ENCODE measurements at places on chromosomes 3 and 15.

- DNase-seq: no peak
These were observed 3.2 kb upstream of the HEG1 start for GRCh38 chr3:125058959-125059358.

GRCh38 chr15:75348562-75349350 lies 1.9 kb downstream of the NEIL1 start:
- DNase-seq: peak; percentile 24

- no peak for DNase-seq
These were observed 319 bp downstream of the LNP1 start for GRCh38 chr3:100401674-100402041.

DNA sequence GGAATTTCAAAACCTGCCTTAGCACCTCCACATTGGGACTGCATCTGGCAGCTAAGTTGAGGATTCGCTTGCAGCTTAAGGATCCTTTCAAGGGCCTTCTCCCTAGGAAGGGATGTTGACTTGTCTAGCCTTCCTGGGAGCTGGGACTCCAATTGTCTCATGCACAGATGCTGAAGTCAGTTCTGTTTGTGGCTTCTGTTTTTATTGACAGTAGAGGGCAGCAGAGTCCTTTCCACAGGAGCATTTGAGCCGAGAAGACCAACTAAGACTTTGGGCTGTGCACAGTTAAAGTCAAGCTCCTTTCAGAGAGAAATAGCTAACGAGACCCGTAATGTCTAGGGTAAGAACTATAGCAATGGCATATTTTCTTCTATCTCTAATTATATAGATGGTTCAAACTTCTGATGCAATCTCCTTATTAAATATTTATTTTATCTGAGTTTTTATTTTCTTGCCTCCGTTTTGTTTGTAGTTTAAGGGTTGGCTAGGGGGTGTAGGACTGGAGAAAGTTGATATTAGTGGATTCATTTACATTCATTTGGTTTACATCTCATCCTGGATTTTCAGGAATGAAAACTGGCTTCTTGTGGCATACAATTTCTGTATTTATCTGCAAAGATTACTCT lies 59.7 kb upstream of the KBTBD8 start:
- peak; percentile 69 for DNase-seq

GRCh38 chr3:188294113-188294512 lies 140.2 kb downstream of the LPP start:
- DNase-seq: no peak

DNA sequence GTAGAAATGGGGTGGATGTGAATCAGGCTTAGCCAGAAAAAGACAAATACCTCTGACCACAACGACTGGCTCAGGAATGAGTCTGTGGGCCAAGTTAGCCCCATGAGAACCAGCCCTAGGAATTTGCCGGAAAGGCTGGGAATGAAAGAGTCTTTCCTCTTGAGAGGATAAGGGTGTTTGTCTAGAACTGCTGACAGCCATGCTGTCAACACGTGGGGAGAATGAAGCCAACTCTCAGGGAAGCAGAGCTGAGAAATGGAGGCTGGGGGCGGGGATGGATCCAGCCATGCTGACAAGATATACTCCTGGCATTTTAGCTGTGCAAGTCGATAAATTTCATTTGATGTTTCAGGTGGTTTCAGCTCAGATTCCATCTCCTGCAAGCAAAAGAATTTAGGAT lies 10.6 kb upstream of the SLC6A1 start:
- DNase-seq: no peak

Measured in natural killer cell (primary cell).